Germinal center (tissue), 1 donor: ENCODE measurements at places on chromosomes 5 and 9.

DNA sequence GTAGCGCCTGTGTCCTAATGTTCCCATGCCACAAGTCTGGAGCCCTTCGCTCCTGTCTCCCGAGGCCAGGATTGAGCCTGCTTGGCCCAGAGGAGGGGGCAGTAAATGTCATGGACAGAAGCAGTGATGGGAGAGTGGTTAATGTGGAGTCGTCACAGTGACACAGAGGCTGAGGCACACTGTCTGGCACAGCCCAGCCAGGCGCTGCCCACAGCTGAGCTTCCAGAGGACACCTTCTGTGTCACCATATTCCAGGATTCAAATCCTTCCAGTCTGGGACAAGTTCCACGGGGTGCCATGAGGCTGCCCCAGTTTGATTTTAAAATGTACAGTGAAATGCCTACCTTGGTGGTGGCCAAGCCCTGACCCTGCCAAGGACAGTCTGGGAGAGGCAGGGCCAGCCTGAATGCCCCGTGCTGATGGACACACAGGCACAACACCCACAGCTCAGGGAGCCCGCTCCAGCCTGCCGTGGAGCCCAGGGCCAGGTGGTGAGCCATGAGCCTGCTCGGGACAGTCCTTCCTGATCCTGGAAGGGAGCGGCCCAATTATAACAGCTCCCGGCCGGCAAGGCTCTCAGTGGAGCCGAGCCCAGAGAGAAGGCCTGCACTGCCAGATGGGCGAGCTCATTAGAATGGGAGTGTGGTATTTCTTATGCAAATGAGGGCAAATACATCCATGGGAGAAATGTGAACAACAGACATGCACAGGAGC lies 99.1 kb upstream of the RUFY1 start:
- no peak for DNase-seq

DNA sequence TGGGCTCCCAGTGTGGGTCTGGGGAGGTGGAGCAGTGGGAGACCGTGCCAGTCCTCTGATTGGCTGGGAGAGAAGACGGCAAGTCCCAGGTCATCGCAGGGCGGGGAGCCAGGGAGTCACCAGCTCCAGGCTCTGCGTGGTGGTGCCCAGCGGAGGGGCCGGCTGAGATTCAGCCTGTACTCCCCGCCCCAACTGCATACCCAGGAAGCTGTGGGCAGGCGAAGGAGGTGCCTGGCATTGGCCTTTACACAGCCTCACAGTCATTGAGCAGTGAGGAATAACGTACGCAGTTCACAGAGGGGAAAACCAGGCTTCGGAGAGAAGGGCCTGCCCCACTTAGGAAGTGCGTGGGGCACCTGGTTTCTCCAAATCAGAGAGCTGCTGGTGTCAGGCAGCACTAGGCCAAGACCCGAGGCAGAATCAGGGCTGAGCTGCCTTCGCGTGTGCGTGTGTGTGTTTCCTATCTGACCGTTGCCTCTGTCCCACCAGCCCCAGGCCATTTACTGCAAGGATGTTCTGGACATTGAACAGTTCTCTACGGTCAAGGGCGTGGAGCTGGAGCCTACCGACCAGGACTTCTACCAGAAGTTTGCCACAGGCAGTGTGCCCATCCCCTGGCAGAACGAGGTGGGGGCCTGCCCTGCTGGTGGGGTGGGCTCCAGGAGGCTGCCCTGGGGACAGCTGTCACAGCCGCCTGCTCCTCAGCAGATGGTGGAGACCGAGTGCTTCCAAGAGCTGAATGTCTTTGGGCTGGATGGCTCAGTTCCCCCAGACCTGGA lies 6.2 kb upstream of the PRR7 start:
- no peak for DNase-seq

- no peak for DNase-seq
These were observed 17.2 kb downstream of the SPTLC1 start for GRCh38 chr9:92097997-92098482.

DNA sequence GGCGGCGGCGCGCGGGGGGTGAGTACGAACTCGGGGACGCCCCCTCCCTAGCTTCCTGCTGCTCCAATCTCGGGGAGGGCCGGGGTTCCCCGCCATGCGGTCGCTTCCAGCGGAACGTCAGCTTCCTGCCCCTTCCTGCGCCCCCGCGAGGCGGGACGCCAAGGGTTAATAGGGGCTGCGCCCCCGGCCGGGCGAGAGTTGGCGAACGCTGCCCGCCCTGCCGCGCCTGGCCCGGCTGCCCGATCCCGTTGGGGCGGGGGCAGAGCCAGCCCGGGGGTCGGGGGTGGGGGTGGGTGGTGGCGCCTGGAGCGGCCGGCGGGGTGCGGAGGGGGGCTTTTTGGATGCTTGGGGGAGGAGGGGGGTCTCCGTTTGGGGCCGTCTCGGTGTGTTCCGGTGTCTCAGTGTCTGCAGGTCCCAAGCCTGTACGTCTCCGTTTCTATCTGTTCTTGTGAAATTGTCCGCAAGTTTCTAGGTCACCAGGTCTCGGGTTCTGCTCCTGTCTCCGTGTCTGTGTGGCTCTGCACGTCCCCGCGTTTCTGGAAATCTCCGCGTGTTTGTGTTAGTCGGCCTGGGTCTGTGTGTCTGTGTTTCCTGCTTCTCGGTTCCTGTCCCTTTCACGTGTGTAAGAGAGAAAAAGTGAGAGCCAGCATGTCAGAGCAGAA lies 789 bp downstream of the COL27A1 start:
- DNase-seq: no peak

DNA sequence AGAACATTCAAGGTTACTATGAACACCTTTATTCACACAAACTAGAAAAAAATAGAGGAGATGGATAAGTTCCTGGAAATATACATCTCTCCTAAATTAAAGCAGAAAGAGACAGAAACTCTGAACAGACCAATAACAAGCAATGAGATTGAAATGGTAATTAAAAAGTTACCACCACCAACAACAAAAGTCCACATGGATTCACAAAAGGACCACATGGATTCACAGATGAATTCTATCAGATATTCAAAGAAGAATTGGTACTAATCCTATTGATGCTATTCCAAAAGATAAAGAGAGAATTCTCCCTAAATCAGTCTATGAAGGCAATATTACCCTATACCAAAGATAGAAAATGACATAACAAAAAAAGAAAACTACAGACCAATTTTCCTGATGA lies 518.9 kb downstream of the PRDM9 start:
- DNase-seq: no peak

GRCh38 chr5:180618829-180619562 lies 27.7 kb upstream of the SCGB3A1 start:
- peak; percentile 22 for DNase-seq

DNA sequence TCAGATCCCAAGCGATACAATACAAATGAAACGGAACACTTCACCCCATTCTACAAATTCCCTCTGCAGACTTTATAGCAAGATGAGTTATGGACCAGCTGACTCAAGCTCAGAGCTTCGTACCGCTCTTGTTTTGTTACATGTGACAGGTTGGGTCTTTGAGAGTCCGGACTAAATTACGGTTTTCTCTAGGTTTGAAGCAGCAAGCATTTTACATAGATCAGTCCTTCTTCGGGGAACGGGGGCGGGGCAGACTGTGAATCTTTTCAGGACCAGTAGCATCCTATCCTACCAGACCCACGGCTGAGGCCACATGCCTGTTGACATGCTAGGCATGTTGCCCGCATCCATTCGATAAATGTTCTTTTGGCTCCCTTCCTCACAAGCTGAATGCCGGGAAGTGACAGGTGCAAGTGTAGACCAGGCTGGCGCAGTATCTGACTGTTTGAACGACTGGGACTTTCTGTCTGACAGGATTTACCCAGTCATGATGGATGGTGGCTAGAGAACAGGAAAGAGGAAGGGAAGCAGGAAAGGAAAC lies 811.0 kb upstream of the GRAMD2B start:
- DNase-seq: no peak

DNA sequence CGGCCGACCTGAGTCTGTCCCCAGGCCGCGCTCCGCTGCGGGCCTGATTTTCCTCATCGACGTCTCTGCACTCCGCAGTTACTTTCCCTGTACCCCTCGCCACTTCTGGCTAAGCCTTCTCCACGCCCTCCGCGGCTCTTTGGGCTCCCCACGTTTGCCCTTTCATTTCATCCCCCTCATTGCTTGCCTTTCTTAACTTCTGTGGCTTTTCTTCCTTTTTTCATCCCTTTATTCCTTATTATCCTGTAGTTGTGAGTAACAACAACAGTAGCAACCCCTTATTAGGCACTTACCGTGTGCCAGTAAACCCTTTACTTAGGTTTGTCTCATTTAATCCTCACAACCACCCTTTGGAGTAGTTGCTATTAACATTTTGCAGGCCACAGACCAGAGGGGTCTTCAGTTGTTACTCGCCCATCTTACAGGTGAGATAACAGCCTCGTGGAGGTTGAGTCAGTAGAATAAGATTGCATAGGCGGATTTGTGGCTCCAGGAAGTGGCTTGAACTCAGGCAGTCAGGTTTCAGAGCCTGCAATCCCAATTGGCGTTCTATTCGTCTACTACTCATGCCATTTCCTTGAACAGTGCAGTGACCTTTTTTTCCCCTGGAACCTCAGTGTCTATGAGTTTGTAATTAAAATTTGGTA lies 724 bp downstream of the TCERG1 start:
- peak; percentile 41 for DNase-seq

DNA sequence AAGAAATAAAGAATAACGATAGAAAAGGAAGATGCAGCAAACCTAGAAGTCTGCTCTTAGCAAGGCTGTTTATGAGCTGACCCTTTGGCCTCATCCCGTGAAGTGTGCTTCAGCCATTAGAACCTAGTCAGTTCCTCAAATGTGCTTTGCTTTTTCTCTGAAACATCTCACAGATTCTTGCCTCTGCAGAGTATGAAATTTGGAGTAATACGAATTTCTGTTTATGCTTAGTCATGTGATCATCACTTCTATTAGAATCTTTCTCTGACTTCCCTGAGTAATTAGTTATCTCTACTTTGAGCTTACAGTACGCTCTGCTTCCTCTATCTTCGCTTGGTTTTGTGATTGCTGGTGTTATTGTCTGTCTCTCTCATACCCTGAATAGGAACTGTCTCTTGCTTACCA lies 11.3 kb downstream of the CYSTM1 start:
- no peak for DNase-seq

GRCh38 chr9:109906766-109907382 lies 126.9 kb downstream of the PALM2AKAP2 start:
- DNase-seq: no peak

DNA sequence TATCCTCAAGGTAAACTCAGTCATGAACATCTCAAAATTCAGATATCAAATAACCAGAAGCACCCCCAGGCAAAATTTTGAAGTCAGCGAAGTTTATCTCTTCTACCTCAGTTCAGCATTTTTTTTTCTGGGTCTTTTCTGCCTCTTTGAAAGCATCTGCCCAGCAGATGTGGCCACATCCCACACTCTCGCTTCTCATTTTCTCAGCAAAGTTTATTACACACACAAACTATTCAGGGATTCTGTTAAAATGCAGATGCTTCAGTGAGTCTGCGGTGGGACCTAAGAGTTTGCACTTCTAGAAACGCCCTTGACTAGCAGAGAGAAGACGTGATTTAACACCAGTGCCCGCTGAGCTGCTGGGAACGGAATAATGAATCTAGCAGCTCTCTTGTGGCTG lies 19.3 kb downstream of the RASEF start:
- no peak for DNase-seq
